IMR-90 (cell line): ENCODE measurements at places on chromosomes 5 and 9. TPM values are rescaled to one million over a fixed set of nuclear protein-coding genes. Genes with fewer than 3 reads are reported as not detected.

DNA sequence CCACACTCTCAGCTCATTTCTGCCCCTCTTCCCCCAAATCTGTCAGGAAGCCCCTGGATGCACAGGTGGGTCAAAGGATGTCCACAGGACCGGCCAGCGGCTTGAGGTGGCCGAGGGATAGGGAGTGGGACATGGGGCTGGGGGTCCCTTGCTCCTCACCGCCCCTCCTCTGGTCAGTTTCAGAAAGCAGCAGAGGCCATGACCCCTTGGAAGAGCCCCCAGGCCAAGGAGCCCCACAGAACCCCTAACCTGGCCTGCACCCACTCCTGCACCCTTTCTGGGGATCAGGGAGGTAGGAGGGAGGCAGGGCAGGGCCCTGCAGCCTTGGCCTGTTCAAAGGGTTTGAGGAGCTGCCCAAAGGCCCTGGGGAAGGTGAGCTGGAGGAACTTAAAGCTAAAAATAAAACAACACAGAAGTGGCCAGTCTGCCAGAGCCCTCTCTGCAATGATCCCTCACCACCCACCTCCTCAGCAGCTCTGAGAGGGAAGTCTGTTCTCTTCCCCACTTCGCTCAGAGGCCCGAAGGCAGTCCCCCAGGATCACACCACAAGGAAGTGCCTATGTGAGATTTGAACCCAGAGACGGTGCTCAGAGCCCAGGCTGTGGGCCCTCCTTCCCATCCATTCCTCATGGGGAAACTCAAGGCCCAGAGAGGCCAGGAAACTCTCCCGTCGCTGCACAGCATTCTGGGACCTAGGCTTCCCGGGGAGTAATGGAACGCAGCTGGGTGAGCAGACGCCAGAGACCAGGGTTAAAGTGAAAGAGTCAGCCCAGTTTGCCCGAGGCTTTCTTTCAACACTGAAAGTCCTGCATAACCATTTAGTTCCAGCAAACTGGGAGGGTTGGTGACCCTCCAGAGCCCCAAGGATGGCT, 910 bp downstream of the ENG start:
- no peak for DNase-seq

- no peak for DNase-seq
Measured at GRCh38 chr5:158635565-158635964, 464.2 kb downstream of the EBF1 start.

The AK6 gene
- 14.7 and 38.6 TPM in 2 replicates for total RNA-seq

DNA sequence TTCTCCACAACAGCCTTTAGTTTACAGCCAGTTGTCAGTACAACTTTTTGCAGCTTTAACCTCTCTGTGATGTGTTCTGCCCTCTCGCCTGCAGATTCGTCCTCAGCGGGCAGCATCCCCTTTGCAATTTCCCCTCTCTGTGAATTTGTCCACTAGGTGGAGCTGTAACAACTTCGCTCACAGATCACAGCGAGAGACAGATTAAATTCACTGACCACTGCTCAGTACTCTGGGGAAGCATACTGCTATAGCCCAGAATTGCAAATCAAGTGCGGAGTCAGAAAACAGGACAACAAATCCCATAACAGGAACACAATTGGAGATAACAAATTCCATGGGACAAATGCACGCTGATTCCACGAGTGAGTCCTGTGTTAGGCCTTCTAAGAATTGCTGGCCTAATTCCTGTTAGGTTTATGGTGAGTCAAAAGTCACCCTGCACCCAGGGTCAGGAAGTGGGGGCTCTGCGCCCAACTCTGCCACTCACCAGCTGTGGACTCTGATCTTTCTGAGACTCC, 2124.9 kb downstream of the MAT2B start:
- DNase-seq = peak; percentile 64

The NUTM2G gene
- not detected in 2 replicates for total RNA-seq

The SH3RF2 gene
- 1.1 and 1.3 TPM in 2 replicates for total RNA-seq

DNA sequence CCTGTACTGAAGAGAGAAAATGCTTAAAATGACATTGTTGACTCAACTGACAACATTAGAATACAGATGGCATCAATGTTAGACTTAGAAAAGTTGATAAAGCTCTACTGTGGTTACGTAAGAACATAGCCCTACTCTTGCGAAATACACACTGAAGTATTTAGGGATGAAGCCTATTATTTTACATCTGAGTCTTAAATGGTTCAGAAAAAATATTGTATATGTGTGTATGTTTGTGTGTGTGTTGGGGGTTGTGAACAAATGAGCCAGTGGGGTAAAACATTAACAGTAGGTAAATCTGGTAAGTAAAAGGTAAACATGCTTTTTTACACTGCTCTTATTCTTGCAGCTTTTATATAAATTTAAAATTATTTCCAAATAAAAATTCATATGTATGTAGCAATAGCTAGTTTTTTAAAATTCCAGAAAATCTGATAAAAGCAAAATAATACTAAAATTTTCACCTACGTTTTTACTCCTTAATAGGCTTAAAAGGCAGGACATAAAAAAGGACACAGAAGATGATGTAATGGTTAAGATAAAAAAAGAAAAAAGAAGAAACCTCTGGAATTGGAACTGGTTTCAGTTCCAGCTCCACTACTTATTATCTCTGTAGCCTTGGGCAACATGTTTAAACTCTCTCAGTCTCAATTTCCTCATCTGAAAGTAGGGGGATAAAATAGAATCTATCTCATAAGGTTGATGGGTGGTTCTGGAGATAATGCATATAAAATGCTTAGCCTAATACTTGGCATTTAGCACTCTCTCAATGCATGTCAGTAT, 44.3 kb downstream of the GARNL3 start:
- DNase-seq = peak; percentile 64

DNA sequence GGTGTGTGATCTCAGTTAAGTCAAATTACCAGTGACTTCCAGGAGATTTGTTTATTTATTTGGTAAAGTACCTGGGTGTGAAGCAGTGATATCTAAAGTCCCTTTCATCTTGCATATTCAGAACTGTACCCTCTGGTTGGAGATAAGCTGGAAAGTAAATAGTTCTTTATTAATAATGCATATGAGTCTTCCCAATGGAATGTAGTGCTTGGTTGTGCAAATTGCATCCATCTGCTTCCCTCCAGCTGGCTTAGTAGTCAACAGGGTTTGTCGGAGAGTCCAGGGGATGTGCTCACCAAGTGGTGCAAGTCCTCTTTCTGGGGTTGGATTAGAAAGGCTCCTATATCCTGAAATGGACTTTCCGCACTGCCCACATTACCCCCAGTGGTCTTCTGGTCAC, 42.0 kb downstream of the TRPM3 start:
- peak; percentile 31 for DNase-seq
